ENCODE measurements at places on chromosomes 13 and 19.

DNA sequence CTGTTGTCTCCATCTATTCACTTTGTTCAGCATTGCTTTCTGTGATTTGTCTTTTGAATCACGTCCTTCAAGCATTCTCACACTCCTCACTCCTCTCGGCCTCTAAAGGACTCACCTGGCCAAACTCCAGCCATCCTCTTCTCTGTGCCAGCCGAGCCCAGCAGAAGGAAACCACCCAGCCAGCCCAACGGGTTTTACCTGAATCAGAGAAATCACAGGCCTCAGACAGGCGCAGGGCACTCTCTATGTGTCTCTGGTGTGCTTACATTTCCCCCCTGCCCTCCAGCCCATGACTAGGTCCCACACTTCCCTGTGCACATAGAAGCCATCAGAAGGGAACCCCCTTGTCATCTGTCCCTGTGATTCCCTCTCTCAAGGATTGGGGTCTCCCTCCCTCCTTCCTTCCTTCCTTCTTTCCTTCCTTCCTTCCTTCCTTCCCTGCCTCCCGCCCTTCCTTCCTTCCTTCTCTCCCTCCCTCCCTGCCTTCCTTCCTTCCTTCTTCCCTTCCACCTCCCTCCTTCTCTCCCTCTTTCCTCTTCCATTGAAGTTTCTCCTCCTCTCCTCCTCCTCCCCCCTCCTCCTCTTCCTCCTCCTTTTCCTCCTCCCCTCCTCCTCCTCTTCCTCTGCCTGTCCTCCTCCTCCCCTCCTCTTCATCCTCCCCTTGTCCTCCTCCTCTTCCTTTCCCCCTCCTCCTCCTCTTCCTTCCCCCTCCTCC is 8.8 kb upstream of the ZNF541 start:
- DNase-seq: no peak

DNA sequence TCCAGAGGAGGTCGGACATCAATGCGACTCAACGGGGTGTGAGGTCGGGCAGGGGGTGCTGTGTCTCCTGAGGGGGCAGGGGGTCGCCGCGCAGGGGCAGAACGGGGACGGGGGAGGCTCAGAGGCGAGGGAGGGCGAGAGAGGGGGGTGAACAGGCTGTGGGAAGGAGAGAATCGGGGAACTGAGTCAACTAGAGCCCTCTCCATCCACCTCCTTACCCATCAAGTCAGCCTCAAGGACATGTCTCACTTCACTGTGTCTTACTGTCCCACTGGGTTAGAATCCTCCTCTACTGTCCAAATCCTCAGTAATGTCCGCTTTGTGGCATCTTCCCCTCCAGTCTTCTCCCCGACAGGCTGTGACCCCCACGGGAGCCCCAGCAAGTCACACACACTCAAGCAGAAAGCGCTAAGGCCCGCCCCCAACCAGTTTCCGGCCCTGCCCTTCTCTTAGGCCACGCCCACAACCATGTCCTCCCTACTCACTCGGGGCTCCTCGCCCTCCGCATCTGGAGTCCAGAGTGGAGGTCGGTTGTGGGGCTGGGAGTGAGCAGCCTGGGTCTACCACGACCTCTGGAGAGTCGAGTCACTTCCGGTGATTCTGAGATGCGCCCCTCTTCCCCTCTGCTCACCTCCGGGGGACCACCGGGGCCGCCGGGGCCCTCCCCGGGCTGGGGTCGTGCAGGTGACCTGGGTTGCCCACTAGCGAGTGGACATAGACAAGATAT is 9.3 kb downstream of the PLEKHA4 start:
- DNase-seq: no peak

DNA sequence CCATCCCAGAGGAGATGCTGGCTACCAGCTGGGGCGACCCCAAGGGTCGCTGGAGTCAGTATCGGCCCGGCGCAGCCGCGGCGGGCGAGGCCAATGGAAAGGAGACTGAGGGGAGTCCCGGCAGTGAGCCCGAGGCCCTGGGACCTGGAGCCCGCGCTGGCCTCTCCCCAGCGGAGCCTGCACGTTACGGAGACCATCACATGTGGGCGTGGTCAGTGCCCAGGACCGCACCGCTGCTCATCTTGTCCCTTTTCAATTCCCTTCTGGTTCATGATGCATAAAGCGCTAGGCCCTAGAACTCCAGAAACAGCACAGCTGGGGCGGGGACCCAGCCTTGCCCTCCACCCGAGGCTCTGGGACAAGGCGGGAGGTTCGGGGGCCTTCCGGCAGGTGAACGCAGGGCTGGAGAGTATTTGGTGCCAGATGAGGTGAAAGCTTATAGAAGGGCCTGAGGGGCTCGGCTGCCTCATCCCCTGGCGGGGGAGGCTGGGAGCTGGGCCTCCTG is 8.0 kb downstream of the C19orf25 start:
- DNase-seq: no peak

GRCh38 chr19:10670876-10671804 is 17.0 kb downstream of the ILF3 start:
- no peak for DNase-seq

DNA sequence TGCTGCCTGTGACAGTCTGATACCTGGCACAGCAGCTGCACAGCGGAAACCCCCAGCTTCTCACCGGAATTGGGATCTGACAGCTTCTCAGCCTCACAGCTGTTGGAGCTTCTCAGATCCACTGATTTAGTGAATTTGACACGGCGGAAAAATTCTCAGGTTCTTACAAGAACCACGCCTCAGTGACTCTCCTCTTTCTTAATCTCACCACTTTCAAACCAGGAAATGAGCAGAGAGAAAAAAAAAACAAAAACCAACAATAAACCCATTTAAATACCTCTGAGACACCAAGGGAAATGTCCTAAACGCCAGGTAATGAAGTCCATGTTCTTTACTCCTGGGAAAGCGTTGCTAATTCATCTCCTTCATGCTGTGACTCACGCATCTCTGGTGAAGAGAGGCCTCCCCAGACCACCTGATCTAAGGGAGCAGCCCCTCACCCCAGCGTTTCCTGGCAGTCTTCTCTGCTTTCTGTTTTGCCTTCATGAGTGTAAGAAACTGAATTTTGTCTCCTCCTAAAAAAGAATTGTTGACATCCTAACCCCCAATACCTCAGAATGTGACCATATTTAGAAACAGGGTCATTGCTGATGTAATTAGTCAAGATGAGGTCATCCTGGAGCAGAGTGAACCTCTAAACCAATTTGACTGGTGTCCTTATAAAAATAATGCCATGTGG is 15.9 kb upstream of the IZUMO2 start:
- DNase-seq: no peak

- DNase-seq: no peak
These were observed 310.0 kb upstream of the KLF12 start for GRCh38 chr13:74444161-74444571.

DNA sequence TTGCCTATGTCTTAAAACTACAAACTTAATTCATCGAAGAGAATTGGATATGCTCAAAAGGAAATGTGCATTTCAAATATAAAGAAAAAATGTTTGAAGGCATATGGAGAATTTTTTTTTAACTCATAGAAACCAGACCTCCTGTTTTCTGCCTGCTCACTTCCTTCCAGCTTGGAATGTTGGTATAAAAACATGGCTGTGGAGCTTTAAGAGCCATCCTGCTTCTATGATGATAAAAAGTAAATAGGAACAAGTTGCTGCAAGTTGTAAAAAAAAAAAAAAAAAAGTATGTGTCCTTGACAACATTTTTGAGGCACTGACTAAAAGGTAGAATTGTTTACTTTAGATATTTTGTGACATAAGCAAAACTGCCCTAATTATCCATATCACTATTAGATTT is 1230.7 kb downstream of the PCDH9 start:
- DNase-seq: no peak

DNA sequence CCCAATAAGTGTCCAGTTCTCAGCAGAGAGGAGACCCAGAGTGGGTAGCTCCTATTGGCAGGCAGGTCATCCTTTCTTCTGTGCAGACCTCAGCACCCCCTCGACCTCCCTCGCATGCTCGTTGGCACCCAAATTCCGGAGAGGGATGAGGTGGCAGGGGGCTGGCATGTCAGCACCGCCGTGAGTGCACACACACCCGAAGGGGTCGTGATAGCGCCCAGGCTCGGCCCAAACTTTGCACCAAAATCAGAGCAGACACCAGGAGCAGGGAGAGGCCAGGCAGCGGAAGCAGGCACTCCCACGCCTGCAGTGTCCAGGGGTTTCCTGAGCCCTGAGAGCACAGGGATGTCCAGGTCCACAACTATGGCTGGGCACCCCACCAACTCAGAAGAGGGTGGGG is 1503.8 kb upstream of the PCDH20 start:
- no peak for DNase-seq

DNA sequence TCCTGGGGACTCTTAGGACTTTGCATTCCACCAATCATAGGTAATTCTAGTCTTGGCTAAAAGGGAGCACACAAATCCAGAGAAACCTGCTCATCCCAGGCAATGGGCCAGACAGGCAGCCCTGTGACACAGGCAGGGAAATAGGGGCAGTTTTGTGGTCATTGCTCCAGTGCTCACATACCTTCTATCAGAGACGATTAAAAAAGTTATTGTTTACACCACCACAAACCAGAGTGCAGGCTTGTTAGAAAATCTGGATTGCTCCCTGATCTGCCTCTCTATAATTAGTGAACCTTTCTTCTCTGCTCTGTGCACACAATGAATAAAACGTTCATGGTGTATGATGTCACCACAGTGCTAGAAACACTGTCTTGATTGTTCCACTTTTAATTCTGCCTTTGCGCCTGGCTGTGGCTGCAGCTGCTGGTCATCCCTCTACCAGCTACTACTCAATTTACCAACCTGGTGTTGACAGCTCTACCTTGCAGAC is 121.6 kb upstream of the SPATA13 start:
- no peak for DNase-seq

DNA sequence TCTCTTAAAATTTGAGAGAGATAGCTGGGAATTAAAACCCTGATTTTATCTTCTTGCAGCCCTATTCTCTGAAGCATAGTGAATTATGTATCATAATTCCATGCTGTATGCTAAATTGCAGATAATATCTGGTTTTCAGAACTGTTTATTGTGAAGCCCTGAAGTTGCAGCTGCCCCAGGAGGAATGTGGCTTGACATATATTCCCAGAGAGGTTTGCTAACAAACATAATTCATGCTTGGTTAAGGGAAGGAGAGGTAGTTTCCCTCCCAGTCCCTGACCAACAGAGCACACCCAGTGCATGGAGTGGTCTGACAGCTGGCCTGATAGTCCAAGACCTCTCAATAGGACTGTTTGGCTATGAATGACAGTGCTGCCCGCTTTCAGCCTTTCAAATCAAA is 500.6 kb upstream of the MIR17HG start:
- no peak for DNase-seq

DNA sequence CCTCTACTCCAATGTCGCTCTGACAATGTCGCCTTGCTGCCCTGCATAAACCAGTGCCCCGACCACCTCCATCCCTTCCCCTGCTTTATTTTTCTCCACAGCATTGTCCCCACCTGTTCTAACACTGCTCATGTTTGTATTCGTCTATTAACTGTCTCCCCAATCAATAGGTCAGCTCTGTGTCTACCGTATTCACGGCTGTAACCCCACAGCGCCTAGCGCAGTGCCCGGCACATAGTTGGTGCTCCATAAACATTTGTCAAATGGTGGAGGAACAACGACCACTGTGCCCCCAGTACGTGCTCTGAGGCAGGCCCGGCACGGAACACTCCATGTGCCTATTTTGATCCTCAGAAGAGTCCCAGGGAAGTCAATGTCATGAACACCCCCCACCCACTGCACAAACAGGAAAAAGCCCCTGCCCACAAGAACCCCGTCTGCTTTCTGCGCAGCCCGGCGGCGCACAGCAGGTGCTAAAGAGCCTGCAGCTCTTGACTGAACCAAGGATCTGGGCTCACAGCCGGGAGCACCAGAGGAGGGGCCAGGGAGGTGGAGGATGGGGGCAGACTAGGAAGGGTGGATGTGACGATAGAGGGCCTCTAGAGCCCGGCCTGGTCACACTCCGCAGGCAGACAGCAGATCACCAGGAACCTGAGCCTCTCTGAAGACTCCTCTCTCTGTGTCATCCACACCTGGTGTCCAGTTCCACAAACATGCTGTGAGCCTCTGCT is 1.8 kb upstream of the CEACAM16 start:
- DNase-seq: peak; percentile 97

DNA sequence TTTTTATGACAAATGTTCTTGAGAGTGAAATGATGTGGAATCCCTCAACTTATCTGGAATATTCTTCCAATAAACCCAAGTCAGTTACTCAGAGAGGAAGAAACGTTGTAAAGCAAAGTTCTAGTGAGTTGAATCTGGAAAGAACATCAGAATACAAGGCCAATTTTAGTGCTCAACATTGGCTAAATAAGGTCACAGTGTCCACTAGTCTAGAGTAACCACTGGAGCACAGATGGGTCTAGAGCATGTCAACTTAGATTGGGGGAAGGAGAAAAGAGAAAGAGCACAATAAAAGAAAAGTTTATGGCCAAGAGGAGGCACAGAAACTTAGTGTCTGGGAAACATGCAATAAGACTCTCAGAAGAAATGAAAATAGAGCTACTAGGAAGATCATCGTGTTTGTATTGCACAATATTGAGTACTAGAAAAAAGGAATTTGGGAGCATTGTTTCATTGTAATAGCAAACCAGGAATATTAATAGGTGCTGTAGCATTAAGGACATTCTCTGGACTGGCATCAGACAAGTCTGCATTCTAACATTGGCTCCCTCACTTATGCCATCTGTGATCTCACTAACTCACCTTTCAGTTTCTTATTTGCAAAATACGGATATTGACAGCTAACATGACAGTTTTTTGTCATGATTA is 1318.5 kb downstream of the PCDH9 start:
- DNase-seq: no peak

DNA sequence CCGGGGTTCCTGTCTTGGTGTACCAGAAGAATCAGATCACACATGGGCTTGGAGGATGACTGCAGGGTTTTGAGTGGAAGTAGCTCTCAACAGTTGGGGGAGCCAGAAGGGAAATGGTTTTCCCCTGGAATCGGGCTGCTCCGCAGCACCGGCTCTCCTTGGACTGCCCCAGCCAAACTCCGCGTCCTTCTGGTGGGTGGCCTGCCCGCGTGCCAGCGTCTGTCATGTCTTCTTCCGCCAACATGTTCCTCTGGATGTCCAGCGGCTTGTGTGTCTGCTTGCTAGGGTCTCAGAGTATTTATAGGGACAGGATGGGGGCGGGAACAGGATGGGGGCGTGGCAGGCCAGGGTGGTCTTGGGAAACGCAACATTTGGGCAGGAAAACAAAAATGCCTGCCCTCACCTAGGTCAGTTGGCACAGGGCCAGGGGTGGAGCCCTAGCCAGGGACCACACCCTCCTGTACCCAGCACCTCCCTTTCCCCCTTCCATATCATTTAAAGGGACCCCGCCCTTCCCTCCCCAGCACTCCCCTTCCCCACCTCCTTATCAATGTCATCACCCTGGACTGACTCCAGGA is 1.3 kb upstream of the ZNF30 start:
- no peak for DNase-seq

DNA sequence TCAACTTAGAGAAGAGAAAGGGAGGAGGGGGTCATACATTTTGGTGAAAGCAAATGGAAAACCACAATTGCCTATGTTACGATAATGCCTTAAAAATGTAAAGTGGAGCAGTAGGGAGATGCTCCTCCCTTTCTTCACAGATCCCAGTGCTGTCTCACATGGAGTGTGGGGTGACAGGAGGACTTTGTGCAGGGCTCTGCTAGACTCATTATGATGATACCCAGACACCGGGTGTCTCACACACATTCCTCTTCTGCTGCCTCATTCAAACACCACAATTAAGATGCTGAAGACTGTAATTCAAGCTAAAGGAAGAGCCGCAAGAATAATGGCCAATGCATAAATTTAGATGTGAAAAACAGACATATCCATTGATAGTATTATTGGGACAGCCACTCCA is 150.6 kb downstream of the LHFPL6 start:
- DNase-seq: no peak

GRCh38 chr13:23129331-23129730 is 51.4 kb upstream of the SGCG start:
- no peak for DNase-seq
